ENCODE measurements at places on chromosomes 13 and 19.
A peak's percentile ranks its signal among the peaks of the same experiment; 100 is the strongest.

- DNase-seq, result no peak
Measured at GRCh38 chr13:37014609-37015008, 14.0 kb downstream of the EXOSC8 start.

DNA sequence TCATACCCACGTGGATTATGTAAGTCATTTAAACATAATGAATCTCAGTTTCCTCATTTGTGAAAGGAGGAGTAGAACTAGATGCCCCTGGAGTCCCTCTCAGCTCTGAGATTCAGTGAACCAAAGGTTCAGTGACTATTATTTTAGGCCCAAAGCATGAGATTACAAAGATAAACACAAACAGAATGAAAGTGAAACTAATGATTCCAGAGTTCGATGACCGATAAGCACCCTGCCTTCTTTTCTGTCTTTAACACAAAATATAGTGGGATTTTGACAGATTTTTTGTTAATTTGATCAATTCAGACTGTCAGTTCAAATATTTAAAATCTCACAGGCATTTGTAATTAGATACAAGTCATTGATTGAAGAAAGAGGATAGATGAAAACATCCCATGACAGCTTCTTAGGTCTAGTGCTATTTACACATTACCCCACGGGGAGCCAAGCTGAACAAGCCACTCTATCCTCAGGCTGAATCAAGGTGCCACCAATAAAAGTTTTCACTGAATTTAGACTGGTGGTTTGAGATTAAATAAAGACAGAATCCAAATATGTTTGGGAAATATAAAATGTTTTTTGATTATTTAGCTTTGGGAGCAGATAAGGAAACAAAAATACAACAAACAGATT, 64.6 kb upstream of the RAP2A start:
- no peak for DNase-seq

DNA sequence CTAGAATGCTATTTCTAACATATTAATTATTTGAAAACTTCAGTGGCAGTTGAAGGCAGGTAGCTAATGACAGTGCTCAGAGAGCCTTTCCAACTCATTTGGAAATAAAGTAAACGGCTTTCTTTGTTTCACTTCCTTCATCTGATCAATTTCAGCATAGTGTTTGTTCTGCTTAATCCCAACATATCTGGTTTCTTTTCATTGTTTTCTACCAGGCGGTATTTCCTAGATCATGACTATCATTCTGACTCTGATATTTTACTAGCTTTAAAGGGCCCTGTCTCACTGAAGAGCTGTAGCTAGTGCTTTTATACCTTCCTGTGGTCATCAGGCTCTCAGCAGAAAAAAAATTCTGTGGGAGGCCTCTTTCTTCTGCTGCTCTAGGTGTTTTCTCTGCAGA, 178.6 kb downstream of the RBM26 start:
- DNase-seq, result no peak

- DNase-seq, result no peak
Measured at GRCh38 chr13:99484473-99484872, 16.8 kb upstream of the TM9SF2 start.

- no peak for DNase-seq
Measured at GRCh38 chr13:95146486-95146885, 154.8 kb downstream of the ABCC4 start.

DNA sequence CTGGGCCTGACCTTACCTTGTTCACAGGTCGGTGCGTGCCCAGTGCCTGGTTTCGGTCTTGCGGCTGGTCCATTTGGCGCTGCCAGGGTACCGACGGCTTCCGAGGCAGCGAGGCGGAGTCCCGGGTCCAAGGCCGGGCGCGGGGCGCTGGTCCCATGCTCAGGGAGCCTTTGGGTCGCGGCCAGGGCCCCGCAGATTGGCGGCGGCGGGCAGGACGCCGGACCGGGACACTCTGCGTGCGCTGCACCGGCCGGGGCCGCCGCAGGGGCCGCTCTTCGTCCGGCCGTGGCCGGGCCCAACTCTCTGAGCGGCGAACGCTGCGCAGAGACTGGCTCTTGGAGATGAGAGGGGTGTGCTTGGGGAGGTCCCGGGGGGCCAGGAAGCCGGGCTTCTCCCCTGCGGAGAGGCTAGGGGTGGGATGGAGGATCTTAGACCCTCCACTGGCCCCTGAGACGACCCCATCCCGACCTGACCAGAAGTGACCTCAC, 3.4 kb upstream of the WIZ start:
- DNase-seq, result no peak

- DNase-seq, result peak; percentile 73
Measured at GRCh38 chr19:46616631-46617322, 8.1 kb downstream of the PTGIR start.

DNA sequence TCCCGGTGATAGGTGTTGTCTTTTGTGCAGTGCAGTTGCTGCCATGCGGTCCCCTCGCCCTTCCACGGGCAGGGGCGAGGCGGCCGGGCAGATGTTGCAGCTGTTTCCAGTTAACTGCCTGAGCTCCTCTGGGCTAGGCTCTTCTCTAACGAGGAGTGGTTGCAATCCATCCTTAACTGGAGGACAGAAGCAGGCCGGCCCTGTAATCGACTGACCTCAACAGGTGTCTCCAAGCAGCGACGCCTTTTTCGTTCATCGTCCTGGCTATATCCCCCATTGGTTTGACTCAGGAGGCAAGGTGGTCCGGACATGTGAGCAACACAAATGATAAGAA, 1.9 kb upstream of the TSC22D1 start:
- DNase-seq, result no peak

DNA sequence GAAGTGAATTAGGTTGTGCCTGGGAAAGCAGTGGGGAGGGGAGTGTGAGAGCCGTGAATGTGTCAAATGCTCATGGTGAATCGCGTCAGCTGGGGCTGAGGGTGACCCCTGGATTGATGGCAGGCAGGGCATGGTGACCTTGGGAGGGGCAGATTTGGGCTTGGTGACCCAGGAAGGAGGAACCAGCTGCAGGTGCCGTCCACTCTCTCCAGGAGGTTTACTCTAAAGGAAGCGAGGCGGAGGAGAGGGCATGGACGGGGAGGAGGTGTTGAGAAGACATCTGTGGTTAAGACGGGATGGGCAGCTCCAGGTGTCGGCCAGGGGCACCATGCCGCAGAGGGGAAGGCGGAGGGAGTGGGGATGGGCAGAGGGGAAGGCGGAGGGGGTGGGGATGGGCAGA, 28.7 kb downstream of the TMEM255B start:
- DNase-seq, result no peak

GRCh38 chr19:1713170-1713569, 40.1 kb upstream of the ONECUT3 start:
- no peak for DNase-seq

DNA sequence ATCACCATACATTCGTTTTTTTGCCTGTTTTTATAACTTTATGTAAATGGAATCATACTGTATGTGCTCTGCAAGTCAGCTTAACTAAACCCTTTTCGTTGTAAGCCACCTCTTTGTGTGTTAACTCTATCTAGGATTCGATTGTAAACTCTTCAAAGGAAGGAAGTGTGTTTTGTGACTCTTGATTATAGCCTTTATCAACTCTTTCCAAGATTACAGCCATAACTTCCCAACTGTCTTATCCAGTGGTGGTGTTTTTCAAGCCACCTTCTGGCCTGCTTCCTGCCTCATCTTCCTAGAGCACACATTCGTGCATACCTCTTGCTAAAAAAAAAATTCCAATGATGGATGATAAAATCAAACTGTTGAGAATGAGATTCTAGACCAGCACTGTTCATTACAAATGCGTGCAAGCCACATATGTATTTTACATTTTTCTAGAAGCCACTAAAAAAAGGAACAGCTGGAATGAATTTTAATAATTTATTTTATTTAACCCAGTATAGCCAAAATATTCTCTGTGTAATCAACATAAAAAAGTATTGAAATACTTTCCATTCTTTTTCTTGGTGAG, 12.0 kb upstream of the FBXL3 start:
- no peak for DNase-seq

- no peak for DNase-seq
Measured at GRCh38 chr13:28981530-28981929, 161.4 kb downstream of the MTUS2 start.

DNA sequence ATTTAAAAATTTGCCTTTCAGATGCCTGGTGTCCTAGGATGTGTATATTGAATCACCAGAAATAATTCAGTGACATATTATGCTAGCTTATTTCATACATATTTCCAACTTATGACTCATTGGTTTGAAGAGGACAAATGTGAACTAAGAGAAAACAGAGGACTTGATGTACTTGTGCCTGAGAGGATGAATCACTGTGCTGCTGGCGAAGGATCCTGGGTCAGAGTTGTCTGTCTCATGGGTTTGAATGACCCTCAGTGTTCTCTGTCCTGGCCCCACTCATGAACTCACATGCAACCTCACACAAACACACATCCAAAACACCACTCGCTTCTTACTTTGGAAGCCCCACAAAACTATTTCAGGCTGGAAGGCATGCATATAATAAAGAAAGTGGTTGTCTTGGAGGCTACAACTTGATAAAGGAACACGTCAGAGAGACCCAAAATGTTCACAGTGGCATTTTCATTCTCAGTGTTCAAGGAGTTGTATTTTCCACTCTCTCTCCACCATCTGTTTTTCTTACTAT, 129.0 kb upstream of the SPRY2 start:
- no peak for DNase-seq

DNA sequence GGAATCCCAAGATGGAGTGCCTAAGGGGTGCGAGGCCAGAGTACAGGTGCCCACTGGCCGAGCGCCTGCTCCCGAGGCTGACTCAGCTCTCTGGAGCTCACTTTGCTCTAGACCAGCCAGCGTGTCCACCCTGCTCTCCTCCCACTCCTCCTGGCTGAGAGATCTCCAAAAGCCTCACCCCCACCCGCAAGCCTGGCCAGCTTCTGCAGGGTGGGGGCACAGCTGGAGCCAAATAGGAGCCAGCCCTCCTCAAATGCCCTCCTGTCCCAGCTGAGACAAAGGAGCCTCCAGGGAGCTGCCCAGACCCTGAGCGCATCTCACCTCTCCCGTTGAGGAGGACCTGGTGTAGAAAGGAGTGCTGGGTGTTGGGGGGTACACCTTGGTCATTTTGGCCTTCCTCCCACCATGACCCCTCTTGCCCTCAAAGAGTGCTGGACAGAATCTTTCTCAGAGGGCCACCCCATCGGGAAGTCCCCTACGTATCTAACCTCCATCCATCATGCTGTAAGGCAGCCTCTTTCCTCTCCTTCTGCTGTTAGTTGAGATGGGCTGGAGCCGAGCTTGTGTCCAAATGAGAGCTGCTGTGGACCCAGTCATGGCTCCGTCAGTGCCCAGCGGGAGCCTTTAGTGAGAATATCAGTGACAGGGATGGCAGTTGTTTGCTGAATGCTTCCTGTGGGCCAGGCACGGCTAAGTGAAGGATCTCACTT, 123.9 kb upstream of the VSTM2B start:
- DNase-seq, result no peak

DNA sequence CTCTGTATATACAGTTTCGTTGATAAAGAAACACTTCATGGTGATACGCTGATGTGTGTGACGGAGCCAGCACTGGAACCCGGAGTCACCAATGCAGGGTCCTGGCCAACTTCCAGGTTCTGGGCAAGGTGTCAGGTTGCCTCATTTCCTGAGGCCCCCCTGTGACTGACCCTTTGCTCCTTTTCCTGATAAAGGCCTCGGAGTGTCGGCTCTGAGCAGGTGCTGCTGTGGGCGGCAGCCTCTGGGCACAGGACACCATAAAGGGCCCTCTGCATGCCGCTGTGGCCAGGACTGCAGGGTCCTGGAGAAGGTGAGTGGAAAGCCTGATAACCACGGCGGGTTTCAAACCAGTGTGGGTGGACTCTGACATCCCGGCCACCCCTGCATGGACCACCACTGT, 17.3 kb upstream of the MYDGF start:
- no peak for DNase-seq

DNA sequence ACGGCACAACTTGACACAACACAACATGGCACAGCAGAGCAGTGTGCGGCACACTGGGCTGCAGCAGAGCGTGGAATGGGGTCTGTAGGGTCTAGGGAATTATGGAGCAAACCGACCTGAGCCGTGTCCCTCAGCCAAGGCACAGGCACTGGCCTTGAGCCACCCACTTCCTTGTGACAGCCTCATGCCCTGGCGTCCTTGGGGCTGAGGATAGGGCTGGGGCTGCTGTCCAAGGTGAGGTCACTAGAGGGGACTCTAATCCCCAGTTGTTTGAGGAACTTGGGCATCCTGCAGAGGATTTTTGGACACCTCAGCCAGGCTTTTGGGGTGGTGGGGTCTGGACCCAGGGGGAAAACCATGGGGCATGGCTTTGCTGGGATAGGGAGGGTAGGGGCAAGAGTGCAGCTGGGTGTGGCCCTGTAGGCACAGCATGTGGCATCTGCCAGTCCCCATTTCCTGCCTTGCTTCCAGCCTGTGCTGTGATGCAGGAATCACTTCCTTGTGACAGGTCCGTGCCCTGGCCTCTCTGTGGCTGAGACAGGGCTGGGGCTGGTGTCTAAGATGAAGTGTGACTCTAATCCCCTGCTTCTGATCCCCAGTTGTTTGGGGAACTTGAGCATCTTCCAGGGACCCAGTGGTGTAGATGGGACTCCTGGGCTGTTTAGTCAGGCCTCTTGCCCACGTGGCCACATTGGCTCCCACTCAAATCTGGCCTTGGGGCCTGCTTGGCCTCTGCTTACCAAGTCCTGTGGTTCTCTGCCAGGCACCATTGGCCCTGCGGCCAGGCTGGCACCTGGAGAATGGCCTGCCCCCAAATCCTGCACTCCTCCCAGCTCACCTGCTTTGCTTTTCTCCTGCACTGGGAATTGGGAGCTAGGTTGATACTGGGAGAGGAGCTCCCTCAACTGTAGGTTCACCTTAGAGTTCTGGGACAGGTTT, 78.5 kb downstream of the SCGB2B2 start:
- no peak for DNase-seq

- DNase-seq, result no peak
Measured at GRCh38 chr13:80348750-80349149, 7.8 kb upstream of the SPRY2 start.

DNA sequence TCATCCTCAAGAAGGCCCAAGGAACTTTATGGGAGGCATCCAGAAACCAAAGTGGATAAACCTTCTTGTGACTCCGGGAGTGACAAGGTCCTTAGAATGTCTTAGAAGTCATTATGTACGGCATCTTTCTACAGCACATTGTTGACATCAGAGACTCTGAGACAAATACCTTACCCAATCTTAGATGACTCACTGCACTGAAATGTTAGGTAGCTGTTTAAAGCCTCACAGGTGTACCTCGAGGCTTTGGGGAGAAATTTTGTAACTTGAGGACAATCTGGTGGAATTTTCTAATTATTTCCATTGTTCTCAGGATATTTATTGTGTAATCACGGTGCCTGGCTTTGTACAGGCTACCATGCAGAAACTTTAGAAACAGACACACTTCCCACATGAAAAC, 14.8 kb upstream of the LGALS13 start:
- no peak for DNase-seq

GRCh38 chr13:51280379-51280940, 58.3 kb downstream of the FAM124A start:
- DNase-seq, result no peak

- no peak for DNase-seq
Measured at GRCh38 chr19:11848594-11849469, at the start of gene ZNF439. TSS of gene ZNF439 (plus strand) at chr19:11848726. CDS start at chr19:11848868, 142 bp downstream.

DNA sequence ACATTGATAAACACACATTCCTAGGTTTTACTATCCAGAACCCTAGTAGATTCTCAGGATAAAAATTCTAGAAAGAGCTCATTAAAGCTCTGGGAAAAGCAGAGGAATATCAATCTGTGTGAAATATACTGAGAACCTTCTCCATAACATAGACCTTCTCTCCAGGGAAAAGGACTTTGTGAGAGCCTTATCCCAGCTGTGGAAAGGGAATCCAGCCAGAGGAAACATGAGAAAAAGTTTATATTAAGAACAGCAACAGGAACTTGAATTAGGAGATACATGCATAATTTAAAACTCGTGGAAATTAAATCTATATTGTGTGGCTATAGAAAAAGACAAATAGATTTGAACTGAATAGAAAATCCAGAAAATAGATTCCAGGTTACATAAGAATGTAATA, 1639.9 kb downstream of the EFNB2 start:
- no peak for DNase-seq

GRCh38 chr13:110912651-110913051, 2.2 kb downstream of the ANKRD10 start:
- DNase-seq, result no peak

Measured in endothelial cell (in vitro differentiated cells).